Fibroblast of skin of left quadriceps (primary cell): ENCODE measurements at places on chromosomes 1 and 21.
A peak's percentile ranks its signal among the peaks of the same experiment; 100 is the strongest.

DNA sequence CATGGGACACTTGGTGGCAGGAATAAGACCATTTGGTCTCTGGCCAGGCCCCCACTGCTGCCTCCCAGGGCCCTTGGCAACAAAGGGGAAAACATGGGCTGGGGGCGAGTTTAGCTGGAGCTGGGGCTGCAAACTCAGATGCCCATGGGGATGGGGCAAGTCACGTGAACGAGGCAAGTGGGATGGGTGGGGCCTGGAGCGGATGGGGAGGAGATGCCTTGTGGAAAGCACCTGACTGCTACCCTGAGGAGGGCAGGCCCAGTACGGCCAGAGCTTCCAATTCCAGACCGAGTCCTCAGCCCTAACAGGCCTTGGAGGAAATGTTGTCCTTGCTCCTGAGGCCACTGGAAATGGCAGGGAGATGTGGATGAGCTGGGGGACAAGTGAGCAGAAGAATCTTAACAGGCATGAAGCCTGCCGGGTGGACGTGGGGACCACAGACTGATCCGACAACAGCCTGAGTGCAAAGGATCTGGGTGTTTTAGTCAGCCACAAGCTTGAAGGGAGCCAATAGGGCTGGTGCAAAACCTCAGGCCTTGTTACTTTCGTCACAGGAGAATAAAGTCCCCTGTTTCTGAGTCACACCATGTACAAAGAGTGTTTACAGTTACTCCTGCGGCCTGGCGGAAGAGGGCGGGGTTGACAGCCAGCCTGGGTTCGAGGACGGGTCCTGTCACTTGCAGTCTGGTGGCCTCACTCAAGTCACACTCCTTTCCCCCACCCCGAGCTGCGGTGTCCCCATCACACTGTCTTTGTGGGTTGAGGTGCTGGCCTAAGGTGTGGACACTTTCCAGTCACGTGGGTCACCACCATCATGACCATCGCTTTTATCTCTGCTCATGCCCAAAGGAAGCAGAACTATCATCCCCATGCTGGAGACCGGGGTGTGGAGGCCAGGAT, 19.1 kb downstream of the RUNX3 start:
- no peak for DNase-seq

GRCh38 chr1:212218911-212219310, 66.3 kb upstream of the PPP2R5A start:
- peak; percentile 88 for DNase-seq

- DNase-seq: no peak
Observed at GRCh38 chr1:89460325-89460724, 64.3 kb upstream of the LRRC8B start.

- no peak for DNase-seq
Observed at GRCh38 chr1:208247696-208248095, 3.5 kb upstream of the PLXNA2 start.

DNA sequence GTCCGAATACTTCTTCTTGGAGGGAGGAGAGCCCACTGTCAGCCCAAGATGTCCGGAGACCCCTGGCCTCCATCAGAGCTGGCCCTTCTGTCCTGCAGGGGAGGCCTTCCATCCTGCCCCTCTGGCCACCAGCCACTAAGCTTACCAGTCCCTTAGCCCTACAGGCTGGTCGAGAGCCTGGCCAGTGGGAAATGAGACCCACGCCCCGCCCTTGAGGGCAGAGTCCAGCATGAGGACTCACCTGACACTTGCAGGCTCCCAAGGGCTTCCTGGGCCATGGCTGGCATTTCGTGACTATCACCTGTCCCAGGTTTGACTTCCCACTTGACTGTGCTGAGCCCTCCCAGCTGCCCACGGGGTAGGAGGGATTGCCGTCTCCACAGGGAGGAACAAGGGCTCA, 361.8 kb upstream of the VAMP3 start:
- DNase-seq: no peak

- no peak for DNase-seq
Observed at GRCh38 chr1:37288900-37289299, 185.5 kb upstream of the ZC3H12A start.

GRCh38 chr1:113783254-113784103, 24.2 kb upstream of the PHTF1 start:
- DNase-seq: no peak

- DNase-seq: no peak
Observed at GRCh38 chr21:25331286-25331685, 276.0 kb downstream of the MRPL39 start.

DNA sequence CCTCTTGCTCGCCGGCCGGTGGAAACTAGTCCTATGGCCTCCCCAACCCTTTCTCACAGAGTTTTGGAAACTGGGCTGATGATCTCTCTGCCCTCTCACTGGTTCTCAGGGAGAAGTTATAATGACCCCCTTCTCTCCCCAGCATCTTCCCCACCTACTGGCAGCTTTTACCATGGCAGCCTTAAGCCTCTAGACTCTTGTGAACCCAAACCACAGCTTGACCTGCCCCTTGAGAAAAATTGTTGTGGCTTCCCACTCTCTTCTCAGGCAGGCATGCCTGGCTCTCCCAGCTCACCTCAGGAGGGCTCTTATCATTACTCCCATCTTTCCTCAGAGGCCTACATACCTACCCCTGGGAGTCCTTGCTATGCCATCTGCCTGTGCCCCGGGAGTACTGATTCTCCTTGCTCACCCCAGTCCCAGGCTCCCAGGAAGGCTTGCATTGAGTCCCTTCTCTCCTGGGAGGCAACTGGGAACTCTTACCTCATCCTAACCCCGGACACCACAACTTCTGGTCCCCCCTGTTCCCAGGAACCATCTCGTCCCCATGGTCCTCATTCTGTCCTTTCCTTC, 1.6 kb downstream of the NSUN4 start:
- no peak for DNase-seq

DNA sequence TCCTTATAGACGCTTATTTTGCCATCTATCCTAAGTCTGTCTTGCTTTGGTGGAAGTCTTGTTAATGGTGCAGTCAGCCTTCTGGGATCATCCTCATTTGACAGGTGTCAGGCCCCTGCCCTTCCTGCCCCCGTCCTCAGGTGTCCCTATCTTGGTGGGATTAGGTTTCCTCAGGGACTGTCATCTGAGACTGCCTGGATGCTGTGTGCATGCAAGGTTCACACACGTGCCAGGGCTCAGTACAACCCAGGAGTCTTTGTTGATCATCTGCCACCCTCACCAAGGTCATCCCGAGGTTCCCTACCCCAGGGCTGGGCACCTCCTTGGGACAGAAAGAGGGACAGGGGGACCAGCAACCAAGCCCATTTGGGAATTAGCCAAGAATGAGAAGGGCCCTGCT, 18.0 kb downstream of the PADI2 start:
- no peak for DNase-seq

DNA sequence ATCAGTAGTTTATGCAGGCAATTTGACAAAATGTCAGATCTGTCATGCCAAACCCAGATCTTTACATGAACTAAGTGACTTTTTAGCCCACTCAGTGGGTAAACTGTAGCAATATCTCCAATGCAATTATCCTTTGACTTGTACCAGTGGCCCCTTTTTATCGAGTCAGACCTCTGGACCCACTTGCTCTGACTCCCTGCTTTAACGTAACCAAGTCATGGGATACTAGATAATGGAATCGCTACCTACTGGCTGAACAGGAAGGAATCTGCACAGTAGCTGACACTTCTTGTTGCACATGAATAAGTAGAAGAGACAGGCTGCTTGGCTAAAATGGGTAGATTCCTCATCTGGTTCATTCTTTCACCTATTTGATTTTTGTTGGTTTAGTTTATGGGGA, 128.4 kb upstream of the LYPLAL1 start:
- DNase-seq: no peak

- no peak for DNase-seq
Observed at GRCh38 chr1:206048582-206048981, 4.4 kb upstream of the RHEX start.

GRCh38 chr1:207259391-207259790, 62.1 kb upstream of the CD55 start:
- no peak for DNase-seq

DNA sequence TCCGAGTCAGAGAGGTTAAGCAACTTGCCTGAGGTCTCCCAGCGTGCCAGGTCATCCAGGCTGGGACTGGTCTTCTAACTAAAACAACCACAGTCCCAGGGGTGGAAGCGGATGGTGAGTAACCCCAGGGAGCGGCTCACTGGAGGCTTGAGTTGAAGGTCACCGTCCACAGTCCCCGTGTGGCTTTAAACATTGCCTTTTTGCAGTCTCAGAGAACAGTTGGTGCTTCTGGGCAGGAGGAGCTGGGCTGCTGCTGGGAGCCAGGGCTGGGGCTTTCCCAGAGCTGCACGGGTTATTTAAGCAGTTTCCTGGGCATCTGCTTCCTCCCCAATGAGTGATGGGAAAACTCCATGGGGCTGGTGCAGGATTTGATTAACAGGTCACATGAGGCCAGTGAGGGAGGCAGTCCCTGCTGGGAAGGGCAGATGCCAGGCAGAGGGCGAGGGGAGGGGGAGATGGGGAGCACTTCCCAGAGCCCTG, 12.3 kb downstream of the ARHGEF10L start:
- no peak for DNase-seq

- no peak for DNase-seq
Observed at GRCh38 chr1:247400685-247401084, 15.3 kb upstream of the NLRP3 start.

GRCh38 chr1:240946926-240947325, 335.0 kb upstream of the GREM2 start:
- peak; percentile 25 for DNase-seq

- DNase-seq: no peak
Observed at GRCh38 chr21:15849927-15850326, 120.1 kb downstream of the USP25 start.

DNA sequence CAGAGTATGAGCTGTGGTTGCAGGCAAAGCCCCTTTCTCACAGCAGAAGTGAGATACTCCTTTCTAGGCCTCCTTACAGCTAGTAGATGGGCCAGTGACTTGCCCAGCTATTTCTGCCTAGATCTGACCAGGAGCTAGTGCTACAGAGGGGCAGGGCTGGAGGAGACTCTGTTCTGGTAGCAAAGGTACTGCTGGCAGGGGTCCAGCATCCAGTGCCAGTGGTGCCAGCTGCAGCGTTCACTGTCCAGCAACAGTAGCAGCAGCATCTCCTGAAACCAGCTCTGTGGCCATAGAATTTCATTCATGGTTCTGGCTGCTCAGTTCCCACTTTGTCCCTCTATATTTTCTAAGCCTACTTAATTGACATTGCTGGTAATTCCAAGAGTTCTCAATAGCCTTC, 62.5 kb upstream of the CNN3 start:
- no peak for DNase-seq

- no peak for DNase-seq
Observed at GRCh38 chr21:46307625-46308024, 16.0 kb downstream of the C21orf58 start.

DNA sequence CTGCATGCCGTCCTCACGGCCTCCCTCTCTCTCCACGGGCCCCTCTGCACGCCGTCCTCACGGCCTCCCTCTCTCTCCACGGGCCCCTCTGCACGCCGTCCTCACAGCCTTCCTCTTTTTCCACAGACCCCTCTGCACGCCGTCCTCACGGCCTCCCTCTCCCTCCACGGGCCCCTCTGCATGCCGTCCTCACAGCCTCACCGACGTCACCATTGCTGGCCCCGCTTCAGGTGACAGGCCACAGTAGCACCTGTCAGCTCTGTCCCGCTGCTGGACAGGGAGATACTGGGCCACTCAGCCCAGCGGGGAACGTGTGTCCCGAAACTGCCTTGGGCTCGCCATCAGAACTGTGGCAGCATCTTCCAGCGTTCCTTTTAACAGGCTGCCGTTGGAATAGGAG, 82.8 kb upstream of the COL6A1 start:
- DNase-seq: no peak

- DNase-seq: no peak
Observed at GRCh38 chr1:11664336-11665065, 501 bp downstream of the FBXO6 start.

- peak; percentile 61 for DNase-seq
Observed at GRCh38 chr1:31938184-31938975, at the start of gene PTP4A2. Gene PTP4A2 (minus strand): TSS chr1:31938368. CDS start chr1:31919065, 19,303 bp downstream.

GRCh38 chr21:43338951-43339350, 88.0 kb downstream of the SIK1 start:
- DNase-seq: no peak

- DNase-seq: peak; percentile 64
Observed at GRCh38 chr1:16032388-16033102, 10.7 kb downstream of the CLCNKA start.

GRCh38 chr1:90763930-90764329, 46.8 kb upstream of the BARHL2 start:
- no peak for DNase-seq

DNA sequence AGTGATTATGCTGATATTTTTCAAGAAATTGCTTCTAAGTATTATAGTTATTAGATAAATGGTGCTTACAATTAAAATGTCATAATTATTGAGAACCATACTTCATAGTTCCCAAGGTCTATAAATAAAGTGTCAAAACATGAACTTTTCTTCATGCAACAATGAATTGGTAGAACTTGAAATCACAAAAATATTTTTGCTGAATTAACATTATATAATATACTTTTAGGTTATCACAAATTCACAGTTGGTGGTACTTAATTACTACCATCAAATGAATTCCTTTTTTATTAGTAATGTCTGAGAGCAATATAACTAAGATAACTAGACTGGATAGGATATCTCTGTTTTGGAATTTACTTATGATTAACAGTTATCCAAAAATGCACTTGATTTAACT, 4.7 kb downstream of the DNM3 start:
- DNase-seq: no peak

DNA sequence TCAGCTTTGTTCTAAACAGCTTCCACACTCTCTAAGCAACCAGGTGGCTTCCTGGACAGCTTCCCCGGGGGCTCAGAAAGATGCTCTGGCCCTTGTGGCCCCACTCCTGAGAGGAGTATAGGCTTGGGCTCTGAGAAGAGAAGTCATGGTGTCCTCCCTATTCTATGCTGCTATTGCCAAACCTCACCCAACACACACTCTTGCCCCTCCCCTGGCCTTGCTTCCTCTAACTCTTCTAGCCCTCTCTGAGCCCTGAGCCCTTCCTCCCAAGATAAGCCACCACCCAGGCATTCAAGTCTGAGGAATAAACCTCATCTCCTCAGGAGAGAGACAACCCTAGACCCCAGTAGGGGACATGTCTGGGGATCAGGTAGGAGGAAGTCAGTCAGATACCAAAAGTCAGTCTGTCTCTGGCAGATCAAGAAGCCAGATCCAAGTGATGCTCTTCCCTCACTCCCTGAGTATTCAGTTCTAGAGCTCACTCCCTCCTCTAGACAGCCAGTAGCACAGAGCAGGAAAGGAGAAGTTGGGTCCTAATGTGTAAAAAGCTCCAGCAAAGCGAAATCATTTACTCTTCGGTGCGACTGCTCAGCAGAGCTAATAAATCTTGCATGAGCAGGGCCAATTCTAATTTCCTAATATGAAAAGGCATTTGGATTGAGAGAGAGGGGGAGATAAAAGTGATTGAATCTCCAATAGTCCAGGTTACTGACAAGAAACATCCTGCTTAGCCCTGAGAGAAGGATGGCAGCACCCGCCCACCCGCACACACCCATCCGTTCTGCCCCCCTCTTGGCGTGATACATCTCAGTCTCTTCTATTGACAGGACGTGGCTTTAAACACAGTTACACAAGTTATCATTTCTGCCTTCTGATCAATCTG, 50.5 kb downstream of the DMAP1 start:
- DNase-seq: no peak

- no peak for DNase-seq
Observed at GRCh38 chr1:200776949-200777348, 38.3 kb downstream of the CAMSAP2 start.
